ENCODE measurements at places on chromosomes 4 and X.
A peak's percentile ranks its signal among the peaks of the same experiment; 100 is the strongest.

- no peak for DNase-seq
Observed at GRCh38 chr4:20086799-20087521, 164.7 kb upstream of the SLIT2 start.

DNA sequence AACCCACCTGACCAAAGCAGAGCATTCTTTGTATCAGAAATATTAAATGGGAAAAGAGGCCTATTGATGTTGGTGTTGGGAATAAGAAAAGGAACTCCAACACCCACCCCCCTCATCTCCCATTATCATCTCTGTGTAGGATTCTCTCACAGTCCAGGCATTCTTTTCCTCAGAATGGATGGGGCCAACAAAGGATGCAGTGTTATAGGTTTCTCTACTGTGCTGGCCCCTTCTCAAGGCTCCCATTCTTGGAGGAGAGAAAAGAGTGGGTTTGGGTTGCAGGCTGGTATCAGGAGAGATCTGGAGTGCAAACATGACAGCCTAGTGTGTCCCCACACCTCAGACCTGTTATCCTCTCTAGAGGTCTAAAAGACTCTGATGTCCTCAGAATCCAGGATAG lies 59.6 kb downstream of the UGT8 start:
- DNase-seq = no peak

GRCh38 chr4:72432282-72432681 lies 136.7 kb downstream of the ADAMTS3 start:
- DNase-seq = no peak

GRCh38 chr4:159598602-159599001 lies 495.7 kb downstream of the RAPGEF2 start:
- DNase-seq = no peak

- DNase-seq = no peak
Observed at GRCh38 chr4:110411574-110412011, 64.4 kb upstream of the ENPEP start.

- DNase-seq = no peak
Observed at GRCh38 chr4:127559981-127560380, 72.8 kb upstream of the INTU start.

DNA sequence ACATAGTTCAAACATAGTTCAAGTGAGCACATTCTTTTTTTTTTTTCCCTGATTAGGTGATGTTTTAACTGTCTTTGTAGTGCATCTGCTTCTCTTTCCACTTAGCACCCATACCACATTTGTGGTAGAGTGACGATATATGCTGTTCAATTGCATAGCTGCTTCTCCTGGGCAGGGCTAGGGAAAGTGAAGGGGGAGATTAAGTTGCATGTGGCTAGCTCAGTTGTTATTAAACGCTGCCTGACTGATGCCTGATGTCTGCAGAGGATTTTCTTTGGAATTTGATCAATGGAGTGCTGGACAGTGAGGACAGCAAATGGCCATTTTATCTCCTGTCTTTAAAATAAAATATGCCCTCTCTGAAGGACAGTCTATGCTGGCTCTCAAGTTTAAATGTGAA lies 63.7 kb downstream of the ANK2 start:
- DNase-seq = no peak

GRCh38 chr4:105305019-105305836 lies 158.6 kb downstream of the TET2 start:
- no peak for DNase-seq

DNA sequence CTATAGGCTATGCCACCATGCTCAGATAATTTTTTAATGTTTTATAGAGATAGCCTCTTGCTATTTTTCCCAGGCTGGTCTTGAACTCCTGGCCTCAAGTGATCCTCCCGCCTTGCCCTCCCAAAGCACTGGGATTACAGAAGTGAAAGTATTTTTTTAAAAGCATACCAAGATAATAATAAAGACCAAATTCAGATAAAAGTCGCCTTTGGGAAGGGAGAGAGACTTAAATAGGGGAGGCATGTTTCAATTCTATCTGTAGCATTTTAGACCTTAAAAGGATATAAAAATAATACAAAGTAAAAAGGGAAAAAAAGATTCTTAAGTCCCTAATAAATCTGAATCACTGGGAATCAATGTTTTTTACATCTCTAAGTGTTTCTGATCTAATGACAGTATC lies 108.9 kb downstream of the AFAP1 start:
- no peak for DNase-seq

- no peak for DNase-seq
Observed at GRCh38 chr4:184747034-184747830, 13.3 kb upstream of the CENPU start.

- DNase-seq = no peak
Observed at GRCh38 chr4:169251291-169252235, 19.2 kb downstream of the SH3RF1 start.

- DNase-seq = peak; percentile 74
Observed at GRCh38 chrX:40153345-40154249, 55.8 kb upstream of the BCOR start.

- DNase-seq = peak; percentile 21
Observed at GRCh38 chr4:169621731-169622492, 1.5 kb downstream of the CLCN3 start.

DNA sequence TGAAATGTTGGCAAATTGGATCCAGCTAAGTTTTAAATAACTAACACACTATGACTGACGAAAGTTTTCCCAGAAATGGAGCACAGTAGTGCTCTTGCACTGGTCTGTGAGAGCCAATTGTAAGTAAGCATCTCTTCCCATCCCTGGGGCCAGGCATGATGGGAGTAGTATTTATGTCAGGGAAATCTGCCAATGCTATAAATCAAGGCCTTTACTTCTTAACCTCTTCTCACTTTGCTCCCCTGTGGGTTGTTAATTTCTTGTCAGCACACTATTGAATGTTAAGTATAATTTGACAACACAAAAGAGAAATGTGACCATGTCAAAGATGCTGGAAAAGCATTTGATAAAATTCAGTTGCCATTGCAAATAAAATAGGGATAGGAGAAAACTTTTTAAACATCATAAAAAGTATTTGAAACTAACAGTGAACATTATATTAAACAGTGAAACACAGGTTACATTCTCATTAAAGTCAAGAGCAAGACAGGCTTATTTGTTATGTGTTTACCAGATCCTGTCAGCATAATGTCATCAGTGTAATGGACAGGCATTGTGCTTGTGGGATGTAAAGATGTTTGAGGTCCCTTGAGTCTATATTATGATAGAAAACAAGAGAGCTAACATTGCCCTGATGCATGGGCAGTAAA lies 5.0 kb downstream of the F8A1 start:
- no peak for DNase-seq

- no peak for DNase-seq
Observed at GRCh38 chrX:130560544-130560943, 158.8 kb downstream of the RBMX2 start.

DNA sequence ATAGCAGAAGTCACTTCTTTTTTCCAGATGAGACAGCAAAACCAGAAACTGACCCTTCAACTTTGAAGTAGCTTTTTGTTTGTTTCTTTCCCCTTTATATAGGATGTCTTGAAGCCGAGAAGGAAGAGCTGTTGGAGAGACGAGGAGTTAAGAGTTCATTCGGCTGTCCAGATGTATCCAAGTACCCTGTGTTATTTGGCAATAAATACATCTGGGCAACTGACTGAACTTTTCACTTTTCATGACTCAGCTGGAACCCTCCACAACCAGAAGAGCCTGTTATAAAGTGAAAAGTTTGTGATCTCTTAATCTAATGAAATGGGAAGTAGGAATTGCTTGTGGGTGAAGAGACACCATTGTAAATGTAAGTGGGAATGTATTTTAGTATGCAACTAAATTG lies 131.2 kb downstream of the HTR2C start:
- DNase-seq = no peak

- no peak for DNase-seq
Observed at GRCh38 chrX:133608406-133608805, 193.1 kb upstream of the GPC4 start.

GRCh38 chrX:52271206-52271605 lies 86.5 kb downstream of the MAGED4 start:
- peak; percentile 3 for DNase-seq

GRCh38 chrX:120677004-120677652 lies 47.3 kb upstream of the C1GALT1C1 start:
- DNase-seq = no peak

DNA sequence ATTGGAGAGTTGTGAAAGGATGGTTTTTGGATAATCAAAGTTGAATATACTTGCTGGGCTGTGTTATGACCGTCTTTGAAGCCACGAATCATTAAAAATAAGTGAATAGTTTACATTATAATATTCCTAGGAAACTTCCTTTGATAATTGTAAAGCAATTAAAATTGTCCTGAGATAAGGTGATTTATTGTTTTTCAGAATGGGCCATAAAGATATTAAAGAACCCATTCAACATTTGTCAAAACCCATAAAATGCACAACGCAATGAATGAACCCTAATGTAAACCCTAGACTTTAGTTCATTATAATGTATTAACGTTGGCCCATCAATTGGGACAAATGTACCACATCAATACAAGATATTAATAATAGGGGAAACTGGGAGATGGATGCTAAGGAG lies 11.4 kb downstream of the FHL1 start:
- no peak for DNase-seq

DNA sequence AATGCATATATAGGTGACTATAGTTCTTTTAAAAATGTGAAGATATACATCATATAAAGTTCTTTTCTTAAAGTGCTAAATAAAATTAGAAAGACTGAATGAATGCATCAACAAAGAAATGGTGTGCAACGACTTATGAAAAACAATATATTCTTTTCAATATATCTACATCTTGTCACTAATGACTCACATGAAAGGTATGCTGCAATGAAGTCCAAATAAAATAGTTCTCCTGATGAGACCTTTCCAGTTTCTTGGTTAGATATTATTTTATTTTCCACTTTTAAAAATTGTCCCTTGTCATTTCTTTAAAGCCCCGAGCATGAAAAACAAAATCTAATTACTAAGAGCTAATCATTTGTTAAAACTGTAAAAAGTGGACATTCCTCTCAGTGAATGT lies 462.1 kb downstream of the PCDH11X start:
- no peak for DNase-seq

DNA sequence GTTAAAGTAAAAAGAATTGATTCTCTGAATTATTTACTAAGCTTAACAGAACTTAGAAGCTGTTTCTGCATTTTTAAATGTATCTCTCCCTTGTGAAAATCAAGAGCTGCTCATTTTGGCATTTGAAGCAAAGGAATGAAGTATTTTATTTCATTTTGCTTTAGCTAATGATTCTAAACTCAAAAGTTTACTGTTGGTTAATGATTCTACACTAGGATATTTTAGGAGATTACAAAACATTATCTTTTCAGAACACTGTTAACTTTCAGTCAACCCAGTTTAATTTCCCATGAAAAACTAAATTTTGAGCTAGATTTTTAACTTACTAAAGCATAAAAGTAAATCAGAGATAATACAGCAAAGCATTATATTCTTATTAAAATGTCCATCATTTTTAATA lies 355.2 kb upstream of the CXorf51B start:
- no peak for DNase-seq

GRCh38 chr4:113146876-113147358 lies 97.5 kb downstream of the ANK2 start:
- no peak for DNase-seq

DNA sequence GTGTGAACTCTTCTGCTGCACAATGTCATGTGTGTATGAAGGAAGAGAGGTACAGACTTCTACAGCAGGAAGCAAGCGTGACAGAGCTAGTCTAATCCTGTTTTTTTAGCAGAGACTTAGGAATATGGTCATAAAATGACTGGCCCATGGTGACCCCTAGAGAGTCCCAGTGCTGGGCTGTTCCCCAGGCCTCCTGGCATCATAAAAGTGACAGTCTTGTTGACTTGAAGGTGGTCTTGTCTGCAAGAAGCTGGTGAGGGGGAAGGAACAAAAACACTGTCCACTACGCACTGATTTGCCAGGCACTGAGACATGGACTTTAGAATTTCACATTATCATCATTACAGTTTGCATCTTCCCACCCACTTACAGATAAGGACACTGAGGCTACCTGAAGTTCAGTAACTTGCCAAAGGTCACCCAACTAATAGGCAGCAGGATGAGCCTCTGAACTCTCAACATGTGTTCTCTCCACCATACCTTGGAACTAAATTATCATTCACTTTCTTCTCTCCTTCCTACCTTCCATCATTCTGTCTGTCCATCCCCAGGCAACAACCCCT lies 63.0 kb downstream of the HADH start:
- DNase-seq = no peak

GRCh38 chrX:148567229-148567628 lies 66.8 kb downstream of the AFF2 start:
- no peak for DNase-seq

DNA sequence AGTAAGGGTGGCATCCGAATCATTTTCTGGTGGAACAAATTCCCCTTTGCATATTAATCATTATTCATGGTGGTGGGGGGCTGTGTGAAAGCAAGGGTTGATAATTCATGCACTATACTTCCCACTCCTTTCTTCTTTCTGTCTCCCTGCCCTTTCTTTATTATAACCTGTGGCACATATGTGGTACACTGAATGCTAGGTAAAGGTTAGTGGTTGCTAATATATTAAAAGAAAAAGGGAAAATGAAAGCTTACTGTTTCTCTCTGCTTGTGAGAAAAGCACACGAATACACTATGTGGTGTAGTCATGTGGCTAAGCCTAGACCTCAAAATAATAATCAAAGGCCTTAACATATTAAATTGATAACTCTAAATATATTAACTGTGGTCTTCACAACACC lies 178.4 kb upstream of the RPS6KA3 start:
- no peak for DNase-seq
